ENCODE measurements at places on chromosomes 7 and 10.

GRCh38 chr7:2074691-2075090 is 158.1 kb downstream of the MAD1L1 start:
- DNase-seq: no peak

- DNase-seq: no peak
Measured at GRCh38 chr10:30902621-30903396, 128.9 kb downstream of the ZNF438 start.

- no peak for DNase-seq
Measured at GRCh38 chr10:93139059-93139655, 65.5 kb downstream of the CYP26A1 start.

GRCh38 chr10:47049906-47050305 is 138.7 kb downstream of the PTPN20 start:
- no peak for DNase-seq

DNA sequence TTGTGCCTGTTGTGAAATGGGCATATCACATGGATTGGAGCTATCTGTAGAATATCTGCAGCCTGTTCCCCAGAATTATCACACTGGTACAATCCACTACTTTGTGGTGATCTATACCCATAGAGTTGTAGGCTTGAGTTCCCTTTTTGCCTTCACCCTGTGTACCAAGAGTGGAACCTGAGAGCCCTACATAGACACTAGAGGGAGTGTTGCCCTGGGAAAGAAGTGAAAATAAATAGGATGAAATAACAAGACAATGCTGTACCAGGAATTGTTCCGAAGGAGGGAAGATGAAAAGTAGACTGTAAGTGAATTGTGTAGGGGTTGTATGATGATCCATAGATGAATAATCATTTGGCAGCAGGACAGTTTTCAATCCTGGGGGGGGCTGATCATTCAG is 9.0 kb downstream of the SORCS3 start:
- no peak for DNase-seq

DNA sequence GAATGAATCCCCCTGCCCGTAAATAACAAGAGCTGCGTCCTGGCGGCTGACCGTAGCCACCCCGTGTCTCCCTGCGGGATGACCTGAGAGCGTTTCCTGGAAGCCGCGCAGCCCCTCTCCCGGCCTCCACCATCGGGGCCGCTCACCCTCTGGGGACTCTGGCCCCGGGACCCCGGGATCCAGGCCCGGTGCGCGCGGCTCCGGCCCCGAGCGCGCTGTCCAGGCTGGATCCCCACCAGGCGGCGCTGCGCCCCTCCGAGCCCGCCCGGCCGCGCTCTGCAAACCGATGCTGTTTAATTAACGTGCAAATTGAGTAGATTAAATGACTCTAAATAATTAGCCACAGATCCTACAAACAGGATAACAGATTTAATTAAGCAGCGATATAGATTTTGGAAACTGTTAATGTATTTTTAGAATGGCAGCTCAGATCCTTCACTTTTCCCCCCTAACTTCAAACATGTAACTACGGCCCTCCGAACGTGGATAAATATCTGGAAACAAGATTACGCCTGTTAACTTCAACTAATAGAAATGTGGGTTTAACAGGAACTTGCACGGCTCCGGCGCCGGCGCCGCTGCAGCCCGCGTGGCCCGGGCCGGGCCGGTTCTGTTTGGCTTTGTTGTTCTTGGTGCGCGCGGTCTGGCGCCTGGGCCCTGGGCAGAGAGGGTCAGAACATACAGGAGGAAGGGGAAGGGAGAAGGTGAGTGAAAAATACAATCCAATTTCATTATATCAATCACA is 7.1 kb upstream of the UNCX start:
- DNase-seq: peak; percentile 46

GRCh38 chr10:20354166-20354565 is 537.9 kb downstream of the PLXDC2 start:
- no peak for DNase-seq

DNA sequence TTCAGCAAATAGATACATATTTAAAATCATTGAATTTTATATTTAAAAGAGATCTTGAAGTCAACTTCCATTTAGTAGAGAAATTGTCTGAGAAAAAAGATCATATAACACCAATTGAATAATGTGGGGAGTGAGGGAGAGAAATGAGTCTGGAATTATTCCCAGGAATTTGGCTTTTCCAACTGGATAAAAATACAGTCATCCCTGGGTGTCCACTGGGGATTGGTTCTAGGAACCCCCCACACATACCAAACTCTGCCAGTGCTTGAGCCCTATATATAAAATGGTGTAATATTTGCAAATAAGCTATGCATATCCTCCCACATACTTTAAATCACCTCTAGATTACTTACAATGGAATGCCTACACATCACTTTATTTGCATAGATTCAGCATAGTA is 162.8 kb upstream of the SEMA3C start:
- no peak for DNase-seq

DNA sequence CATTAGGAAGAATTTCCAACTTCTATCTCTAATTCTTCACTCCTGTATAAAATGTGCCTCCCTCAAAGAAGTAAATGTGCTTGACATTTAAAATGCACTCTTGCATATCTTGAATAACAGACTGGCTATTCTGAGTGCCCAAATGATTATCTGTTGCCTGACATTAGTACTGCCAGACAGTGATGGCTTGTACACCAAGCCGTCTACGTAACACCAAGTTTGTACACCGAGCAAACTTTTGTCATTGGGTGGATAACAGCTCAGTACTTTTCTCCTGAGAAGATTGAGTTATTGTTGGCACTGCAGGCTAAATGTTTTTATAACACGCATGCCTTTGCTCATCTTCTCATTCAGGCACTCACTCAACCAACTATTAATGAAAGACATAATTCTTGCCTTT is 137.2 kb downstream of the DOCK4 start:
- DNase-seq: no peak

- no peak for DNase-seq
Measured at GRCh38 chr10:1199345-1199673, 143.1 kb downstream of the WDR37 start.

- DNase-seq: no peak
Measured at GRCh38 chr10:123134915-123135414, 805 bp upstream of the HMX3 start.

- DNase-seq: no peak
Measured at GRCh38 chr7:131068604-131069021, 259.1 kb upstream of the MKLN1 start.

DNA sequence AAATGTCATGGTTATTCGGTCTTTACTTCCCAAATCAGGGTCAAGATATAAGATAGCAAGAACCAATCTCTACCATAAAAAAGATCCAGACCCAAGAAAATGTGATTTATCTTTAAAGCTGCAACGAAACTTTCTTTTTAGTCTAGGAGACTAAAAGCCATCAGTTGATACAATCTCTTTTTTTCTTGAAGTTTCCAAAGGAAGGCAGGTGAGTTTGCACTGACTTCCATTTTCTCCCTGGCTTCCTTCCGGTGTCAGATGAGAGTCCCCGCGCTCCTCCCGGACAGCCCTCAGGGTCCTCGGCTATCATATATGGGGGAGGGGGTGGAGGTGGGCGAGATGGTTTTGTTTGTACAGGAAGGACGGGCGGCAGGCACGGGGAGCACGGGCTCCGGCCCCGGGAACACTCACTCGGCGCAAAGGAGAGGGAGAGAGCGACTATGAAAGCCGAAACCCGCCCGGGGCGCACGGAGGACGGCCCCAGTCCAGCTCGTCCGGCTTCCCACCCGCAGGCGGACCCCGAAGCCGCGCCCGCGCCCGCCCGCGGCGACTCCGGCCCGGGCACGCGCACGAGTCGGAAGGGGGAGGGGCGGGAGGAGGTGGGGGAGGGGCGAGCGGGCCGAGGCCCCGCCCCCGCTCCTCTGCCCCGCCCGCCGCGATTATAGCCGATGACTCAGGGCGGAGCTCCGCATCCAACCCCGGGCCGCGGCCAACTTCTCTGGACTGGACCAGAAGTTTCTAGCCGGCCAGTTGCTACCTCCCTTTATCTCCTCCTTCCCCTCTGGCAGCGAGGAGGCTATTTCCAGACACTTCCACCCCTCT is at the start of gene BAG3:
BAG3 (plus strand) TSS at position 689 of the 822 bp plus-strand sequence. CDS start 296 bp downstream, outside the sequence.
- peak; percentile 95 for DNase-seq

DNA sequence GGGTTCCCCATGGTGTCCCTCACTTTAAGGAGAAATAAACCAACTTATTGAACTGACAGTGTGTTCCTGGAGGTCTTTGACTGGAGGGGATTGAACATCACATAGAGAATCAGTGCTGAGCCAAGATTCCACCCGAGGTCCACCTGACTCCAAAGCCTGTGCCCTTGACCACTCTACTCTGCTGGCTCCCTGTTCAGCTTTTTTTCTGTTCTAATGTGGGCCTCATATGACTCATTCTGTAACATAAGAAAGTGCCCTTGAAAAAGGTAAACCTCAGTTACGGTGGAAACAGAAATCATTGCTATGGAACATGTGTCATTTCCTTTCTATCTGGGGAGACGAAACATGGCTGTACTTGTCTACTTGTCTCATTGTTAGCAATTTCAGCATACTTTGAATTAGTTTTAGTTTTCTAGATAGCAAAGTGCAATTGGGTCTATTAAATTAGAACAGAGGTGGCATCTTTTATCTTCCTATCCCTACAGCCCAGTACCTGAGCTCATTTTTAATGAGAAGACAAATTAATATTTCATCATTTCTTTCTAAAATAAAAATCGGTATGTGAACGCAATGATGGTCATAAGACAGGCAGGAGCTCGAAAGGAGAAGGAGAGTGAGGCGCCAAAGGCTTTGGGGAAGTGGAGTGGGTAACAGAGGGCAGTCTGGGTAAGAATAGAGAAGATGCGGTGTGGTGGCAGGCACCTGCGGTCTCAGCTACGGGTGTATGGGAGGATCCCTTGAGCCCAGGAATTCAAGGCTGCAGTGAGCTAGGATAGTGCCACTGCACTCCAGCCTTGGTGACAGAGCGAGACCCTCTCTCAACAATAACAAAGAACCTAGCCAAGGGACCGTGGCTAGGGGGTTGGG is 1.5 kb downstream of the GSDME start:
- peak; percentile 95 for DNase-seq

- no peak for DNase-seq
Measured at GRCh38 chr7:133703547-133703946, 423.6 kb upstream of the LRGUK start.

DNA sequence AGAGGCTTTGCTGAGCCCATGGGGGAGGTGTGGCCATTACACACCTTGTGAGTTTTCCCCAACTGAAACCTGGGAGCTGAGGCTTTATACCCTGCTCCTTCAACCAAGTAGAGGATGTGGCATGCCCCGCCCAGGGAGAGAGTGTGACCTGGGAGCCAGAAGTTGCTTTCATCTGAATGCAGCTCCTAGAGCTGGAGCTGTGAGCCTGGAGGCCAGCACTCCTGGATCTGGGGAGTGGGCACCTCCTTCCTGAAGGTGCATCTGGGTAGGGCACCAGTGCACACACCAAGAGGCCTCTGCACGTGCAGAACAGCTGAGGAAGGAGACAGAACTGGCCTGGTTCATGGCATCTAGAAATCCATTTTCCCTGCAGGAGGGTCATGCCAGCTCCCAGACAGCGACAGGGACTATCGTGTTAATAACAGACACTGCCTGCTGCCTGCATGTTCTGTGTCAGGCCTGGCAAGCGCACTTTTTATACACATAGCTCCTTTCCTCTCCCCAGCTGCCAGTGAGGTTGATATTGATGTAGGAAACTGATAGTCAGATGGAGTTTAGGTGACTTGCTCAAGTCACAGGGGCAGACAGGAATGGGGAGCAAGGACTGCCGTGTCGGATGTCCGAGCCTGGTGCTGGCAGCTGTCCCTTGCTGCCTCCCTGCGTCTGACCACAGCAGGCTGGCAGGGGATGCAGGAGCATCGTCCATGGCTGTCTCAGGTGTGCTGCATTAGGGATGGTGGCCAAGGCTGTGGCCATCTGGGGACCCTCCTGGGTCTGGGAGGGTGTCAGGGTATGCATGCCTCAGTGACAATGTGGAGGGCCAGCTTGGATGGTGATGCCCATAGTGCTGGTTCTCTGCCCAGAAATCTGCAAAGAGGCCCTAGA is 189.9 kb upstream of the CXCL12 start:
- DNase-seq: no peak

DNA sequence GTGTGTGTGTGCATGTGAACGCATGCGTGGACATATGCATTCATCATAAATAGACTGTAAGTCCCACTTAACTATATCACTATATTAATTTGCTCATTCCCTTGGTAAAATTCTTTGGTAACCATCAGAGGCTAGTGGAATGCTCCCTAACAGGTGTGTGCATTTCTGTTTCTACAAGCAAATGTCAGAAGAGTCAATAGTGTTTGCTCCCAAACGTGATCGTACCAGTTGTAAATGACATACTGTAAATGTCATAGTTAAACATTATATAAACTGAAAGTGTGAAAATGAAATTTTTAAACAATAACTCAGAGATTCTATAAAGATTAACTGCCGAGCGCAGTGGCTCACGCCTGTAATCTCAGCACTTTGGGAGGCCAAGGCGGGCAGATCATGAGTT is 94.6 kb downstream of the ANLN start:
- no peak for DNase-seq

DNA sequence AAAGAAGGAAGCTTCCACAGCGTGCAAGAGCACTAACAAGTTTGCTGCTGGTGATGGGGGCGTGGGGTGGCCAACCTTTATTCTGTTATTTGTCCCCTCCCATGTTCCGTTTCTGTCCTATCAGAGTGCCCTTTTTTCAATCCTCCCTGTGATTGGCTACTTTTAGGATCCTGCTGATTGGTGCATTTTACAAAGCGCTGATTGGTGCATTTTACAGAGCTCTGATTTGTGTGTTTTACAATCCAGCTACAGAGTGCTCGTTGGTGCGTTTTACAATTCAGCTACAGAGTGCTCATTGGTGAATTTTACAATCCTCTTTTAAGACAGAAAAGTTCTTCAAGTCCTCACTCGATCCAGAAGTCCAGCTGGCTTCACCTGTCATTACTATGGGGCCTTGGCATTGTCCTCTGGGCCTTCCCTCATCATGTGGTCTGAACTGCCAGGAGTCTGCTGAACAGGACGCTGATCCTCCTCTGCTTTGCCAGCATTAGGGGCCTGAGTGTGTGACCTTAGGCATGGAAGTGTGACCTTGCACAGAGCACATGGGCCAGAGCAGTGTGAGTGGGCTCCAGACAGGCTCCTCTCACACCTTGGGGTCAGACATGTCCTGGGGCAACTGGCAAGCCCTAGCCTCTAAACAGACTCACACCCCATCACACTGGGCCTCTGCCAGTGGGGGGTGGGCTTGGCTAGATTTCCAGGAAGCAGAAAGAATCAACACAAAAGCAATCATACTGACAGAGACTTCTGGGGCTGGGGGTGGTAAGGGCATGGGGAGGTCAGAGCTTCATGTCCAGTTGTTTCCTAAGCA is 167.4 kb downstream of the PTPN20 start:
- DNase-seq: no peak

DNA sequence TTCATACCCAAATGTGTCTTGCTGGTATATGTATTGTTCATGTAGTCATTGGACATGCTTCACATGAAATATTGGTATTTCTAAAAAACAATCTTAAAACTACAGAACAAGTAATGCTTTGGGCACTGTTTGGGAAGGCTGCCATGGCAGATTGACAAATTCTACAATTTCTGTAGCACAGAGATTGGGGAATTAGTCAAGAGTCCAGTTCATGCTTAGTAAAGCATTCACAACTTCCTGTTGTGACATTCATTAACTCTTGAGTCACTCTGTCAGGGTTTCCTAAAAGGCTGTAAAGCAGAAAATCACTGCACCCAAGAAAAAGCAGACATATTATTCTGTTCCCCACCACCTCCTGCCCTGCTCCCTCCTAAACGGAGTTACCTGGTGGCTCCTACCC is 398.9 kb downstream of the PHTF2 start:
- DNase-seq: no peak
